Activated T-helper 1 cell treated with Interleukin-2 at 50 U/mL for 16 hours (primary cell): ENCODE measurements at places on chromosomes 7 and 10.

- no peak for DNase-seq
Observed at GRCh38 chr10:97916586-97916985, 66.9 kb downstream of the GOLGA7B start.

DNA sequence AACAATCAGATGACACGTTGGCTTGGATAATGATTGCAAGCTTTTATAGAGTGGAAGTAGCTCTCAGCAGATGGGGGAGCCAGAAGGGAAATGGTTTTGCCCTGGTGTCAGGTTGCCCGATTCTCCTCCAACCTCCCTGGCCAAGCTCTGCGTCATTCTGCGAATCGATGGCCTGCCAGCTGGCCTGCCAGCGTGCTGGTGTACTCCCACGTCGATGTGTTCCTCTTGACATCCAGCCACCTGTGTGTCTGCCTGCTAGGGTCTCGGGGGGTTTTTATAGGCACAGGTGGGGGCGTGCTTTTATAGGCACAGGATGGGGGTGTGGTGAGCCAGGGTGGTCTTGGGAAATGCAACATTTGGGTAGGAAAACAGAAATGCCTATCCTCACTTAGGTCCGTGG, 4.6 kb downstream of the NET1 start:
- DNase-seq = no peak

DNA sequence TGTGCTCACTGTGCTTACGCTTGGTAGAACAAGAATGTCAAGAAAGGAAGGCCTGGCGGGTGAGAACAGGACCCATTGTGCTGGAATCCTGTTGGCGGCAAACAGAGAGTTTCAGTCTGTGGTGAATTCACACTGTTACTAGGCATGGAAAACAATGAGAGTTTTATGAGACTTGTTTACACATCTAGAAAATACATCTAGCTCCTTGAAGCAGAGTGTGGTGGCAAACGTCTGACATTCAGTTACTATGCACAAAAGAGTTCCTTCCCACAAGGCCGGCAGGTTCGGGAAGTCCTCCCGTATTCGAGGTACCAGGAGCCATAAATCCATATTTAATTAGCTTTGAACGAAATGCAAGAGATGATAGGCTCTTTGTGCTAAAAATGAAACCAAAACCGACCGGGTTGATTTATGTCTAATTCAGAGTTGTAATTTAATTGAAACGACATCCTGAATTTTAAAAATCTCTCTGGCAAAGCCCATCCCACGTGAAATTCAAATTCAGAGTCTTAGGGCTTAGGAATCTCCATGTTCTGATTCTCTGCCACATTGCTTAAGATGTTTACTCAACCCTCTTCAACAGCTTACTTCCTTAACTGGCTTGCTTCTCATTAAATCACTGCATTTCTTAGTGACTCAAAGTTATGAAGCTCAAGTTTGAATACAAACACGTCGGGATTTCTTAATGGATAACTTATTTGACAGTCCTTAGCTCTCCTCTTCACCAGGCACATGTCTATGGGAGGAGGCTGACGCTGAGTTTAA, 299.9 kb upstream of the PITRM1 start:
- DNase-seq = no peak

- no peak for DNase-seq
Observed at GRCh38 chr7:69110450-69111050, 487.7 kb upstream of the AUTS2 start.

- no peak for DNase-seq
Observed at GRCh38 chr7:157517782-157518513, 181.1 kb downstream of the DNAJB6 start.

GRCh38 chr10:42962902-42963231, 114.0 kb upstream of the RET start:
- no peak for DNase-seq

DNA sequence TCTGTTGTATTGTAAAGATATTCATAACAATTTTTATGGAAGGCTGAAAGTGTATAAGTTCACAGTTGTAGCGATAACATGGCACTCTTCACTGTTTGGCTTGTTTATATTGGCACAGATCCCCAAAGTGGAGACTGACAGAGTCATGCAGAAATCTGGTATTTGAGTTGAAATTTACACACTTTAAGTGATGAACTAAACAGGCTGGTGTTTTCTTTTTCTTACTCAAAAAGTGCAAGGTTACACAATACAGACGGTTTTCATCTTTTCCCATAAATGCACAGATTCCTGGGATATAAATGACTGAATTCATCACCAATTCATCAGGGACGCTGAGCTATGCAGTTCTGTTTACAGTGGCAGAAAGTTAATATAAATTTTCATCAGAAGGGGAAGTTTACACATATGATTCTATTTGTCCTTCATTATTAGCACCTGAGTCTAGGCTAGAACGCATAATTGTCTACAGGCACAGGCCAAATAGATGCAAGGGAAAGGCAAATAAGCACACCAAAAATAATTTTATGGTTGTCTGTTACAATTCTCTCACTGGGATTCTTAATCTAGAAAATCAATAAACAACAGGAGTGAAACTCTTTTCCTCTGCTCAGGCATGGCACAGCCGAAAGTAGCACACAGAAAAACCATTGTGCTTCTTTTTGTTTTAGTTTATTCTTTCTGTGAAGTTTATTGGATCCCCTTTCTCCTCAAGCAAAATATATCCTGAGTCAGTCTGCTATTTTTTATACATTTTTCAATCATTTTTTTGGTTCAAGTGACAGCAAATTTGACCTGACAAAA, 88.0 kb downstream of the FOXP2 start:
- DNase-seq = no peak

DNA sequence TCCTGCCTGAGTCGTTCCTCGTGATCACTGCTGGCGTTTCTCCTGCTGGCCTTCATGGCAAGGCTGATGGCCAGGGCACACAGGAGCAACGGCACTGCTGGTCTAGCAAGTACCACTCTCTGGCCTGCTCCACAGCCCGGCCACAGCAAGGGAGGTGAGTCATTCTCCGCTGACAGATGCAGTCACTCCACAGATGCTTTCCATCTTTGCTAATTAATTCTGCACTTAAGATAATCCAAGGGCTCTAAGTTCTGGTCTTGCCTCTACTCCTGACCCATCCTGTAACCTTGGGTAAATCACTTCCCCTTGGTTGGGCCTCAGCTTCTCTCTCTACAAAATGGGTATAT, 244.4 kb downstream of the RPS24 start:
- no peak for DNase-seq

DNA sequence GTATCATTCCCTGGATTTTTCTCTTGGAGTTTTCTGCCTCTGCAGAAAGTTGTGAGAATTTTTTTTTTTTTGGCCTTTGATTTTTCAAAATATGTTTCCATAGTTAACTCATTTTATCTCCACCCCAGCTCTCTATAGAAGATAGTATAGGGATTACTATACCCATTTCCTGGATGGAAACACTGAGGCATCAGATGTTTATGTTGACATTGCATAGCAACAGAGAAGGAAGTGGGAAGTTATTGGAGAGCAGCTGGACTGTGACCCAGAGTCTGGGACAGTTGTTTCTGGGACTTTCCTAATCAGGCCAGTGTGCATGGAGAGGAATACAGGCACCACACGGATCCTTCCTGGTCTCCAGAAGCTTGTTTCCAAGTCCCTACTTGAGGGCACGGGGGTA, 158.0 kb downstream of the CDH23 start:
- DNase-seq = no peak

DNA sequence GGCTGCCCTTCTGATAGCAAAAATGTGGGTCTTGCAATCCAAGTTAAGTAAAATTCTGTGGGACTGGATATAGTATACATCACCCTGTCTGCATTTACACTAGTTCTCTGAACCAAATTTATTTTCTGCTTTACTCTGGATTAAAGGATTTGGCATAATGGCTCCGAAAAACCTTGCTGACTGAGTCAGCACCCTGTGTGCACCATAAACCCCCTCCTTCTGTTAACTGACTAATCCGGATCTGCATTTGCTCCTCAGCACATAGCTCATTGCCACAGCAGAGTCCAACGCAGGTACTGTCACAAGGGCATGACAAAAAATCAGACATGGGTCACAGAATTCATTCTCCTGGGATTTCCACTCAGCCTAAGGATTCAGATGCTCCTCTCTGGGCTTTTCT, 1.3 kb downstream of the OR2A5 start:
- no peak for DNase-seq

DNA sequence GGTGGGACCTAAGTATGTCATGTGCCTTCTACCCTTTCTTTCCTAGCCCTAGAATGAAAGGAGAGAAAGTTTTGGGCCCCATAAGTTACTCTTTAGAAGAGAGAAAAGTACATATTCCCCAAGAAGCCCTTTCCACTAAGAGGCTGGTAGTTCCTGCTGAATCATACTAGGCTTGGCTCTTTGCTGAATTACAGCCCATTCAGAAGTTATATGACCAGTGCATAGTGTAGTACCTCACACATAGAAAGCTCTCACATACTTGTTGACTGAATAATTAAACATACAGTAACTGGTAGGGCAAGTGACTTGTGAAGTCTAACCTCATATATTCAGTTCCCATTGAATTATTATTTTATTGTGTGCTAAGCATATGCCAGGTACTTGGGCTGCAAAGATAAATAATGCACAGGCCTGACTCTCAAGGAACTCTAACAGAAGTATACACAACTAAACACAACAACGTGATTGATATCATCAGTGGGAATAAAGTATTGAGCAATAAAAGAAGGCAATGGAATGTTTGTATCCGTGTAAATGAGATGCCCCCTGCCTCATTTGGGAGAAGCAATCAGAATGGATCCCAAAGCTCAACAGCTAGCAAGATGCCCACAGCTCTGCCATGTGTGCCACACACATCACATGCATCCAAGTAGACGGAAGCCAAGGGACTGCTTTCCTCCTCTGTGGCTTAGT, 38.9 kb upstream of the UBN2 start:
- DNase-seq = no peak

GRCh38 chr10:21831986-21832820, 171.3 kb downstream of the DNAJC1 start:
- DNase-seq = no peak

DNA sequence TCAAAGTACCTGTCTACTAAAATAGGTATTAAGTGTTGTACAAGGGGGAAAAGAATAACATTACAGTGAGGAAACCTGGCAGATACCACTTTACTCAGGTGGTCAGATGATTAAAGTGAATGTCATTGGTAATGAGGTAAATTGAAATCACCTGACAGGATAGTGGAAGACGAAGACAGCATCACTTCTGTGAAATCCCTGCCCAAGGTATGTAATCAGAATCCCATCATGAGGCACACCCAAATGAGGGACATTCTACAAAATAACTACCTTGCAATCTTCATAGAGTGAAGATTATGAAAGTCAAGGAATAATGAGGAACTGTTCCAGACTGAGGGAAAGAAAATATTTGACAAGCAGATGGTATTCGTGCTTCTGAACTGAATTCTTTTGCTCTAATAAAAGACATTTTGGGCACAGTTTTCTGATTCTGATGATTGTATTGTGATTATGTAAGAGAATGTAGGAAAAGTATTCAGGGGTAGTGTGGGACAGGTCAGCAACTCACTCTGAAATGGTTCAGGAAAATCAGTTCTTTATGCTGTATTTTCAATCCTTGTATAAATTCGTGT, 33.3 kb upstream of the ARMS2 start:
- no peak for DNase-seq

GRCh38 chr7:21128062-21128817, 299.6 kb upstream of the SP4 start:
- no peak for DNase-seq

- DNase-seq = no peak
Observed at GRCh38 chr7:15681186-15681585, 5.3 kb downstream of the MEOX2 start.
